Mammary epithelial cell (primary cell): ENCODE measurements at places on chromosomes 16 and 17. TPM values are rescaled to one million over a fixed set of nuclear protein-coding genes. Genes with fewer than 3 reads are reported as not detected.

The FBXW10B gene
- 1.0 TPM for total RNA-seq

The CORO1A gene
- total RNA-seq = 10.2 TPM

The TSPAN10 gene
- total RNA-seq = 1.7 TPM

The ZFP90 gene
- total RNA-seq = 43.0 TPM

DNA sequence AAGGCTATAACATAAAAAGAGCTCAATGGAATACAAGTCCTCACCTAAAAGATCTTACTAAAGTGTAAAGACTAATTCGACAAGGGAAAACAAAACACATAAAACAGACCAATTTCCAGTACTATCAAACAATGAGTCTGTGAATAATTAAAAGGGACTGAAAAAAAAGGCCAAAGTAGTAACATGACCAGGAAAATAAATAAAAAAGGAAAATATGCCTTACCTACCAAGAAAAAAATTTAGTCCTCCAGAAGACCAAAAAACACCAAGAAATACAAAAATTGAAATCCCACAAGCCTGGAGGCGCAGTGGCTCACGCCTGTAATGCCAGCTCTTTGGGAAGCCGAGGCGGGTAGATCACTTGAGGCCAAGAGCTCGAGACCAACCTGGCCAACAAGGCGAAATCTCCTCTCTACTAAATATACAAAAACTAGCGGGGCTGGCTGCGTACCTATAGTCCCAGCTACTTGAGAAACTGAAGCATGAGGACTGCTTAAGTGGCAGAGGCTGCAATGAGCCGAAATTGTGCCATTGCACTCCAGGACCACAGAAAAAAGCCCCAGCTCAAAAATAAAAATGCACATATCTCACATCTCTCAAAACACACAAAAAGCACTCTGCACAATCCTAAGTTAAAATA, 60.8 kb downstream of the TEX14 start:
- DNase-seq = peak; percentile 98

- no peak for DNase-seq
Observed at GRCh38 chr16:85931596-85932402, 32.8 kb downstream of the IRF8 start.

- DNase-seq = peak; percentile 53
Observed at GRCh38 chr17:43667947-43668348, 6.2 kb upstream of the MEOX1 start.

DNA sequence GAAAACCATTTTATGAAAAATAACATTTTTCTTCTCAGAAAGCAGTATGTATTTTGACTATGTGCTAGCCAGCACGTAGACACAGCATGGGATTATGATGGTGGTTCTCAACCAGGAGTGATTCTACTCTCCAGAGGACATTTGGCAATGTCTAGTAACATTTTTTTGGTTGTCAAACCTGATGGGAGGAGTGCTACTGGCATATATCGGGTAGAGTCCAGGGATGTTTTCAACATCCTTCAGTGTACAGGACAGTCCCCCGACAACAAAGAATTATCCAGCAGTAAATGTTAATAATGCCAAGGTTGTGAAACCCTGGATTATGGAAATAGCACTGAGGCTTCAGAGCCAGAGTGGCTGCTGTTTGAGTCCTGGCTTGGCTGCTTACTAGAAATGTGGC, 27.7 kb downstream of the AP2B1 start:
- no peak for DNase-seq

- peak; percentile 15 for DNase-seq
Observed at GRCh38 chr17:44007346-44008204, 3.2 kb downstream of the NAGS start.

GRCh38 chr16:75267631-75268264, 16.3 kb upstream of the BCAR1 start:
- DNase-seq = peak; percentile 86
